Stimulated activated effector memory CD8-positive, alpha-beta T cell treated with anti-CD3 and anti-CD28 coated beads, Interleukin-12 subunit alpha, Interleukin-12 subunit beta, amount 100 ng/mL, for 72 hours (primary cell): ENCODE measurements at places on chromosomes 7 and 10.

DNA sequence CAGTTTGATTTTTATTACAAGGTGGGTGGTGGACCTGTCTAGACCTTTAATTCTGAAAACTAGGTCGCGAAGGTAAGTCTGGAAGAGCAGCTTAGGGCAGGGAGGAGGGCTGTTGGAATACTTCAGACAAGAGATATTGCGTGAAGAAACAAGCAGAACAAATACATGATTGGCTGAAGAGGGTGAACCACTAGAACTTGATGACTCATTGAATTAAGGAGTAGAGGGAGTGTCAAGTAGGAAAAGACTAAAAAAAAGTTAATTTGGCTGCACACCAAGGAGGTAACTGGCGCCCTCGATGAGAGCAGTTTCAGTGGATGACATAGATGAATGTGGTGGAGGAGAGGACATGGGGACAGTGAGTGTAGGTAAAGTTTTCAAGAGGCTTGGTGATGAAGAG, 41.3 kb downstream of the WNT2 start:
- DNase-seq, result no peak

- DNase-seq, result no peak
Observed at GRCh38 chr10:68492118-68492517, 20.3 kb upstream of the DNA2 start.

GRCh38 chr10:33722067-33722466, 387.6 kb upstream of the NRP1 start:
- DNase-seq, result no peak

DNA sequence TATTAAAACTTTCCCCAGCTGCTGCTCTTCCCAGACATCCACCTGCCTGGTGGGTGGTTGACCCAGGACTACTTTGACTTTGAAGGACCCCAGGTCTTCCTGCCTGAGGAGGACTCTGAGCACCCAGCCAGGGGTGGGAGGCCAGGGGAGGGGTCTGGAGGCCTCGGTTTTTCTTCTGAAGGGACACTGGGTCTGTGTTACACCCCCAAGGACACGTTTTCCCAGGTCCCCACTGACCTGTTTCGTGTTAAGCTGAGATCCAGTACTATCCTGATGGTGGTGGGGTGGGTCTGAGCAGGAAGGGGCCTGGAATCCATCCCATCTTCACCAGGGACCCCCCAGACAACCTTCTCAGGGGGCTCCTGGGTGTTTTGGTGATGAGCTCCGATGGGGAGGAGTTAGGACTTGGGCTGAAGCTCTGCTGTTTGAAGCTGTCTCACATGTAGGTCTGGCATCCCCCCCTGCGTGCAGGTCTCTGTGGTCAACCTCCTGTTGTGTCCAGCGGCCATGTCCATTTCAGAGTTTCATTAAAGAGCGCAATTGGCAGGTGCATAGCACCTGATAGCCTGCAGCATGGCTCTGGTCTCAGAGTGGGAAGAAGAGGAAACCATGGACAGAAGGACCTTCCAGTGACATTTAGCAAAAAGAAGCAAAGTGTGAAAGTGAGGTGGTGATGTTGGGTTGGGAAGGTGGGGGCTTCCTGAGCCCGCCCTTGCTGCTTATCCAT, 3.5 kb downstream of the JAKMIP3 start:
- no peak for DNase-seq

- no peak for DNase-seq
Observed at GRCh38 chr7:142939226-142939910, at the start of gene LLCFC1. Gene LLCFC1 (plus strand): TSS chr7:142939484. CDS start chr7:142939622, 138 bp downstream.

GRCh38 chr7:46566097-46566774, 645.2 kb upstream of the IGFBP3 start:
- DNase-seq, result no peak

DNA sequence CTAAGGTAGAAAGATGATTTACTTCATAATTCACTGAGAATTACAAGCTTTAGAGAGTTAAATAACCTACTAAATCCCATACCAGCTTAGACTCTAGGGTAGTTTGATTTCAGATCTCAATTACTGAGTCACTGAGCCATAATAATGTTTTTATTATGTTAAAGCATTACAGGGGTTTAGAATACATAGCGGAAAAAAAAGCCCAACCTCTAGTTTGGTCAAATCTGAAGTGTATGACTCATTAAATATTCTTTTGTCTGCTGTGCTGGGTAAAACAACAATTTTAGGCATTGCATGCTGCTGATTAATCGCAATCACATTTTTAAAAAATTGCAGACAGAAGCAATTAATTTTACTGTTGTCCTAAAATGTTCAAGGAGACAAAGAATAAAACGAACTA, 48.5 kb downstream of the MALRD1 start:
- no peak for DNase-seq

- no peak for DNase-seq
Observed at GRCh38 chr10:112896273-112896672, 53.8 kb upstream of the TCF7L2 start.

- DNase-seq, result no peak
Observed at GRCh38 chr7:90621125-90621746, 25.1 kb downstream of the CDK14 start.

- no peak for DNase-seq
Observed at GRCh38 chr10:71285180-71285545, 33.9 kb upstream of the SLC29A3 start.

- no peak for DNase-seq
Observed at GRCh38 chr7:159078911-159079270, 65.8 kb downstream of the VIPR2 start.

DNA sequence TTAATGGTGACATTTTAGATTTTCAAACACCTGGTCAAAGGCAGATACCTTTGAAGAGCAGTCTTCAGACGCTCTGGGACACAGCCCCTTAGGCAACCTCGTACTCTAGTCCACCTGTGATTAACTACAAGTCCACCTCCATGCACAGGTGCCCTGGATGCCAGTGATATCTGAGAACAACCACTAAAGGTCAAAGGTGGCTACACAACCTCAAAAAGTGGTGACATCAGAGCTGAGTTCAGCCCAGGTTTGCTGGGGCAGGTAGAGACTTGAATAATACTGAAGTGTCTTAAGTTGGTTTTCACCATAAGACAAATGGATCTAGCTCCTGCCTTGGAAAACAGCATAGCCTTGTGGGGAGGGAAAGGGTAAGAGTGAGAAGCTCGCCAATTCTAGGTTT, 143.4 kb upstream of the ADO start:
- DNase-seq, result no peak

DNA sequence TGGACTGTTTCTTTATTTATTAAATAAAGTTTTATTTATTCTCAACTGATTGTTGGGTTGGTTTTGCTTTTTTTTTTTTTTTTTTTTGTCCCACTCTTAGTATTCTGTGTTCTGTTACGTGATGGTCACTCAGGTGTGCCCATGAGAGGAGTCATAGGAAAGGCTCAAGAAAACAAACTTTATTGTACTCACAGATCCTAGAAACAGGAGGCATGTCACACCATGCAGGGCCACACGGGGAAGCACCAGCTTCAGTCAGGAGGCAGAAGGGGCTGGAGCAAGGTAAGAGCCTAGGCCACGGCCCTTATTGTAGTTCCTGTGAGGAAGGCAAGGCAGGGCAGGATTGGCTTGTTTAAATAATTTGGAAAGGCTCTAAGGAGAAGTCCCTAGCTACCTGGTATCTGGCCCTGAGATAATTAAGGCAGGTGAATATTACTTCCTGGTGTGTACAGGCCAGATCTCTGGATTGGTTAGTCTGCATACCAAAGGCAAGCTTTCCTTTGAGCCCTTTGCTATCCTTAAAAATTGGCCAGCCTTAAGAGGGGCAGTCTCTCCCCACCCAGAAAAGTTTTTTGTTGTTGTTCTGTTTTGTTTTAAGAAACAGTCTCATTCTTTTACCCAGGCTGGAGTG, 8.3 kb downstream of the ATOH7 start:
- DNase-seq, result no peak

DNA sequence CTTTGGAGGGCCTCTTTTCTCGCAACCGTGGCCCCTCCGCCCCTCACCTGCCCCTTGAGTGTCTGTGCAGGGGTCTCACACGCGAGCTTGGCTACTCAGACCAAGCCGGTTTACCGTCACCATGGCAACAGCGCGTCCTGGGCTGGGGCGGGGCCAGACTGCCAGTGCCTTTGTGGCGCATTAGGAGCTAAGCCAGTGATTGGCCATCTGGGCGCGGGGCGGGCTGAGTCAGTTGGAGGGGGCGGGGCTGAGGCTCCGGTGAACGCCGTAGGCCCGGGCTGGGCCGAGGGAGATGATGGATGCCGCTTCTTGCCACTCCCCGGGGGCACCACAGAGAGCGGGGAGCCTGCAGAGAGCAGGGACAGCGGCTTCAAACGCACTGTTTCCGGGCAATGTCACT, 48.7 kb upstream of the FXYD4 start:
- DNase-seq, result peak; percentile 86

GRCh38 chr7:114821030-114821900, 100.6 kb upstream of the MDFIC start:
- DNase-seq, result no peak

DNA sequence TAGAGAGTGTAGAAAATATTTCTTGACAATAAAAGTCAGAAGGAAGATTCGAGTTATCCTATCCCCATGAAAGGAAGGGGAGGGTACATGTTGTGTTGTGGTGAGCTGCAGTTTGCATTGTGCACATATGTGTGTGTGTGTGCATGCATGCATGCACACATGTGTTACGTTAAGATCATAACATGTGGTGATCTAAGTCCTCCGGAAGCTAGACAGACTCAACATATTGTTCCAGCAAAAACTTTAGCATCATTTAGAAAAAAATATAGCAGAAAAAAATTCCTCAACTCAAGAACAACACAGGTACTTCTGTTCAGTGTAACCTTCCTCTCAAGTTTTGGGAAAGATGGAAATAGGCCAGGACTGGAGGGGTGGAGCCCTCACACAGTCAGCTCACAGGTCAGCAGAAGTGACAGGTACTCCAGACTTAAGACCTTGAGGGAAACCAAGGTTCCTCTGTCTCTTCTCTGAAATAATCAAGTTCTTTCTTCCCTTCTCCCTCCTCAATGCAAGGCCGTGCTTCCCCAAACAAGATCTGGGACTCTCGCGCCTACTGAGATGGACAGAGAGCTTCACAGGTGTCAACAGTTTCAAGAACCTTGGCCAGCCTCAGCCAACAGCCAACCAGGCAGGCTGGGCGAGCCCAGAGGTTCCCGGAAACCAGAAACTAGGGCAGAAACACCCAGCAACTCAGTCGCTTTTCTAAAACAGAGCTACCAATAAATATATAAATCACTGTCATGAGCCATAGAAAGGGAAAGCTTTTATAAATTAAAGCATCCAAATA, 205.2 kb downstream of the FAM107B start:
- DNase-seq, result no peak

DNA sequence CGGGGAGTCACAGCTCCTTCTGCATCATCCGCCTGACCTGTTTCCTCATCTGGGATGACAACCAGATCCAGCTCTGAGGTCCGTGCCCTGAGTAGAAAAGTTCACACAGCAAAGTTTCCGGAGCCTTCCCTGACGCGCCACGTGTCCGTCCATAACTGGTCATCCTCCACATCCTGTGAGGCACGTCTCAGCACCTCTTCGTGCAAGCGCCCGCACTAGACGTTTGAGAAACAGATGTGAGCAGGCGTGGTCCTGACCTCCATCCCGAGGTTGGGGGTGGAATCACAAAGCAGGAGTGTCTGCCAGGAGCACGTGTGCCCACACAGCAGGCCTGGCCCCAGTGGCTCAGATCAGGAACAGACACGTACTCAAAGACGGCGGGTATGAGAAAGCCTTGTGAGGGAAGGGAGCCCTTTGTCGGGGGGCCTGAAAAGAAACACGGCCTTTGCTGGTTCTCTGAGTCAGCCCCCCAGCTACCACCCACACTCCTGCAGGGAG, 520.8 kb downstream of the DNAJB6 start:
- DNase-seq, result no peak

GRCh38 chr10:98267894-98268693, at the start of gene LOXL4:
Gene LOXL4 (minus strand): TSS chr10:98268194. CDS start chr10:98263019, 5,175 bp downstream.
- no peak for DNase-seq

GRCh38 chr10:413662-414071, 275.8 kb downstream of the DIP2C start:
- no peak for DNase-seq

DNA sequence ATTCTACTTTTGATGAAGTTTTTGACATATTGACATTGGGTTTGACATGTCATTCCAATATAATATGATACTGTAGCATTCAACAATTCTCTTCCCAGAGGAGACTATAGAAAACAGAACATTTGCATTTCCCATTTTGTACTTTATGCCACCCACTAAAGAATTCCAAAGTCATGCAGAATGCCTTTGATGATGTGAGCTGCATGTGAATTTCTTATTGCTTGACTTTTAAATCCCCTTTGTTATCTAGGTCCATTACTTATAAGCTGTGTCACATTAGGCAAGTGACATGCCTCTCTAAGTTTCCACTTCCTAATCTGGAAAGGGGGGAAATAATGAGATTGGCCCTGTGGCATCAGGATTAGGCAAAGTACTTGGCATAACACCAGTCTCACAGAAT, 436.7 kb downstream of the AUTS2 start:
- DNase-seq, result no peak

GRCh38 chr7:1675036-1675671, 5.1 kb downstream of the ELFN1 start:
- no peak for DNase-seq

GRCh38 chr7:98464558-98464940, 63.7 kb upstream of the BAIAP2L1 start:
- no peak for DNase-seq

- DNase-seq, result no peak
Observed at GRCh38 chr10:75646218-75646915, 214.9 kb downstream of the LRMDA start.

DNA sequence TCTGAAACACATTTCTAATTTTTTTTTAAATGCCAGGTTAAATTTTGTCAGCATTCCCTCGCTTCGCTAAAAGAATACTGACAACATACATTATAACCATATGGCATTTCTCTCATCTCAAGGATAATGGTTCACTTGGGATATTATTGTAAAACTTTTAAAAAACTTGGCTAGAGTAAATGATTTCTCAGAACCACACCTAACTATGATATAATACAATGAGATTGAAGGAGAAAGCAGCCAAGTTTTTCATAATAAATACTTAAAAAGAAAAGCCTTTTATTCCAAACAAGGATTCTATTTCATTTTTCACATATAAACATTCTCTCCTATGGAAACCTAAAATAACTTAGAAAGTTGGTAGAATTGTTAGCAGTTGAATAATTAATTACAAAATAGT, 413.9 kb downstream of the HGF start:
- DNase-seq, result no peak

DNA sequence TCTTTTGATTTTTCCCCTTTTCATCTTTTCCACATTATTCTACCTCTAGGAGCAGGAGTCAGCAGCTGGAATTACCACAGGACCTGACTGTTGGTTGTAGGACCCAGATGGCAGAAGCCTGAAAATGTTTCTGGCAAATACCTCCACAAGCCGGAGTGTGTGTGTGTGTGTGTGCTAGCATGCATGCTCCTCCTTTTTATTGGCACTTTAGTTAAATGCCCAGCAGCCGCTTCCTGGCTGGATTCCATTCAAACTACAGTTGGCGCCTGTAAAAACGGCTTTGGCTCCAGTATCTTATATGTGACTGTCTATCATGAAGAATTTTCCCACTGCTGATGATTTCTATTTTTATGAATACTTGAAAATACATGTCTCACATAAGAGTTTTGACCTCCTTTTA, 319.7 kb upstream of the SP4 start:
- no peak for DNase-seq

GRCh38 chr10:29869593-29869992, 189.8 kb downstream of the JCAD start:
- no peak for DNase-seq
